CD4-positive, alpha-beta T cell treated with Interleukin-1 beta for 1 hour (primary cell): ENCODE measurements at places on chromosomes 12 and 14.

- no peak for DNase-seq
These were observed 140.2 kb downstream of the NUAK1 start for GRCh38 chr12:105998561-105998960.

- no peak for DNase-seq
These were observed 152.4 kb upstream of the PWP1 start for GRCh38 chr12:107533218-107533617.

DNA sequence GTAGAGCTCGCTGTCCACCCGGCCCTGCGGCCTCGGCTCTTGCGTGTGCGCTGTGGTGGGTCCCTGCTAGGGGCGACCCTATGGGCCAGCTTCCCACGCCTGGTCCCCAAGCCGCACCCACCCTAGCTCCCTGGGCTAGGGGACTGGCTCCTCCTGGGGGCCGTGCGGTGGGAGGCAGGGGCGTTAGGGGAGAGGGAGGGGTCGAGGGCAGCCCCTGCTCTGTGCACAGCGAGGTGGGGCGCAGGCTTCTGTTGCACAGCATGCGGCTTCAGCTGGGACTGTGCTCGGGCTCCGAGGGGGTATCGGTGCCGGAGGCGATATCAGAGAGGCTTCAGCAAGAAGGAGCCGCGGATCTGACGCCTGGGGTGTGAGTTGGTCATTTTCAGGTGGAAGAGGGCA is 86.1 kb downstream of the ALG10 start:
- no peak for DNase-seq

- no peak for DNase-seq
These were observed 463.6 kb upstream of the CCDC196 start for GRCh38 chr14:66022526-66022925.

GRCh38 chr12:2268471-2269286 is 215.9 kb downstream of the CACNA1C start:
- DNase-seq: no peak

DNA sequence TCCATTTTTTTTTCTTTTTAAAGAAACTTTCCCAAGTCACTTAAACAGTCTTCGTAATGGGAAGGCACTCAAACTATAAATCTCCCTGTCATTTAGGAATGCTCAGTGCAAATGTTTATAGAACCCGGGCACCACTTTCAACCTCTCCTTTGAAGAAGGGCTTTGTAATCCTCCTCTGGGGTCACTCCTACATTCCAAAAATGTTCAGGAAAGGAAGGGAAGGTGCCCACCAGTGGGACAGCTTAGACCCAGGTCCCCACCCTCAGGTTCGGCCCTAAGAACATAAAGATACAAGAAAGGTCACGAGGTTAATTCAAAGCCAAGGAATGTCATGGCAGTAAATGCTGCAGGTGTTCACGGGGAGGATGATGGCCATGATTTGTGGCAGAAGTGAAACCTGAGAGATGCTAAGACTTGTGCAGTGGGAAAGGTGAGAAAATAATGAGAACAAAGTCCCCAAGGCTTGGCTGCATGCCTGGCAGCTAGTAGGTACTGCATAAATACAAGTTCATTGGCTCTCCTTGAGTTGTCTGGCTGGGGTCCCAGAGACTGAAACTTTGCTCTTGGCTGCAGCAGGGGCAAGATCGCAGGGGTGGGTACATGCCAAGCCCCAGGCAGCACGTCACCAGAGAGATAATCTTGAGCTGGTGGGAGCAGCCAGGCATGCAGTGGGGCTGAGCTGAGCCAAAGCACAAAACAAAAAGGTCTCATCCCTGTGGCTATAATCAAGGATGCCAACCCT is 21.1 kb downstream of the KRT18 start:
- no peak for DNase-seq

- DNase-seq: no peak
These were observed 62.0 kb upstream of the LMNTD1 start for GRCh38 chr12:25615119-25615518.

GRCh38 chr14:77989441-77989991 is 180.7 kb upstream of the NRXN3 start:
- DNase-seq: no peak

GRCh38 chr12:53965281-53966084 is 7.4 kb upstream of the HOXC11 start:
- no peak for DNase-seq

GRCh38 chr14:60508707-60509437 is at the start of gene SIX6:
Gene SIX6 (plus strand): TSS chr14:60509146. CDS start chr14:60509399, 253 bp downstream.
- no peak for DNase-seq

DNA sequence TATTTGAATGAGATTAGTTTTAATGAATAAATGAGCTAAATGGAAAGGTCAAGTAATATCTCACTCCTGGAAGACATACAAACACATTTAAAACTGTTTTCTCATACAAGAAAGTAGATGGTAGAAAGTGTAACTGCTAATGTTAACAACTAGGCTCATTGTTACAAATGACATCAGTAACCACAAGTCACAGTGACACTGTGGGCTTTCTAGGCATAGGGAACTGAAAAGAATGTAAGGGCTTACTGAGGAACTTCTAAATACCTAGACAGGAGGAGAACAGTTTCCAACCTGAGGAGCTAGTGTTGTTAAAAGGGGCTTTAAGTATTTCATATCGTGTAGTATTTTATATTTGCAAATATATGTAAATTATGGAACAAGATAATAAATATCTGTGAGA is 17.5 kb upstream of the ERGIC2 start:
- no peak for DNase-seq

DNA sequence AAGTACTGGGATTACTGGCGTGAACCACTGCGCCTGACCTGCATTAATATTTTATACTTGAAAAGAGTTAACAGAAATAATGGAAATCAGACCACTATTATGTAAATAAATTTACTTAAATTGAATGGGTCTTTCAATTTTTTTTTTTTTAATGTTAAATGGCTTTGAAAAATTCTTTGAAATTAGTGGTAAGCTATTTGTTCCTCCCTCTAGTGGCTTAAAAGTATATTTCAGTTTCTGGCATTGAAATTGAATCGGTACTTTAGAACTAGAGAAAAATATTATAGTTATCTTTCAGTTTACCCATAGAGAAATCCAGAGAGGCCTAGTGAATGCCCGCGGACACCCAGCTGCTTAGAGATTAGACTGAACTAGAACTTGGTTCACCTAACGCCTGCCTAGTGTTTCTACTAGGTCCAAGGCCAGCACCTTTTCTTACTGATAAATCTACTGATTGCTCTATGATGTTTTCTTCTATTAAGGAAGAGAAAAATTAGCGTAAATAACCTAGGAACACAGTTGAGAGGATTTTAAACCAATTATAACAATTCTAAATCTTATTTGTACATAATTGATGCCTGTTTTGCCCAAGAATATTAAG is 106.5 kb downstream of the EML1 start:
- no peak for DNase-seq

DNA sequence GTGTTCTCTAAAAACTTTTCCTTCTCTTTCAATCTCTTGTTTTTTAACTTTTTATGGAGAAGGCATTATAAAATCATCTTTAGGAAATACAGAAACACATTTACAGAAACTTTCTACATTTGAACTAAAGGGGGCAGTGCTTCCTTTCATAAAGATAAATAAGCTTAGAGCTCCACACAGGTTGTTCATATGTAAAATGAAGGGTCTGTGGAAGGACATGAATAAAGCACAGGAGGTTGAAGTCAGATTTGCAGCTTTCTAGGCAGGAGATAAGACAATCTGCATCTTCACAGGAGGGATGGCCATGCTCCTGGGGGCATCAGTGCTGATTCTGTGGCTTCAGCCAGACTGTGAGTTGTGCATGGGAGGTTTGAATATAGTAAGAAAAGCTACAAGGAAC is 426.0 kb downstream of the DAD1 start:
- peak; percentile 28 for DNase-seq

- no peak for DNase-seq
These were observed 5.8 kb downstream of the MON2 start for GRCh38 chr12:62472472-62472871.

DNA sequence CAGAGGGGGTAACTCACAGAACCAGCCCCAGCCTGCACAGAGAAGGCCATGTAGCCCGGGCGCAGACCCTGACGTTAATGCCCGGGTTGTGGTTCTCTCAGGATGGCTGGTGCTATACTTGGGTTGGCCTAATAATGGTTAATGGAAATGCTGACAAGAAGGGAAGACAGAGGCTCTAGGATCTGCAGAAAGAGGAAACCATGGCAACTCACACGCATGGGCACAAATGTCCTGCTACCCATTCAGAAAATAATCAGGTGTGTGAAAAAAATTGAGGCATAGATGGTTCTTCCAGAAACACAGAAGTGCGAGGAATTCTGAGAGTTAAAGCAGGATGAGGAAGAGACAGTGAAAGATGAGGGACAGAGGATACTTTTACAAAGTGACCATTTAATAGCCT is 33.8 kb downstream of the APPL2 start:
- no peak for DNase-seq

- DNase-seq: no peak
These were observed 133.8 kb upstream of the CLEC14A start for GRCh38 chr14:38389681-38390080.

DNA sequence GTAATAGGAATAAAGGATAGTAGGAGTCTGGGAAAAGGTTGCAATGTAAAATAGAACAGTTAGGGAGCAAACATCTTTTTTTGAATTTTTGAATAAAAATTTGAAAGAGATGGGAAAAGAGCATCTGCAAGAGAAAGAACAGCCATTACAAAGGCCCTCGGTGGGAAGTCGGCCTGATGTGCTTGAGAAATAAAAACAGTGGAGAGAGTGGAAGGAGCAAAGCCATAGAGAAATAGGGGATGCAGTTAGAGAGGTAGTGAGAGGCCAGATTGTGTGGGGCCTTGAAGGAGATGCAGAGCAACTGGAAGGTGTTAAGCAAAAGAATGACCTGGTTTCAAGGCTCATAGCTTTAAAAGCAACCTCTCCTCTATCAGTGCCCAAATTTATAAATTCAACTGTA is 409.8 kb downstream of the RERGL start:
- no peak for DNase-seq

GRCh38 chr14:25430808-25431207 is 380.9 kb upstream of the STXBP6 start:
- DNase-seq: no peak

DNA sequence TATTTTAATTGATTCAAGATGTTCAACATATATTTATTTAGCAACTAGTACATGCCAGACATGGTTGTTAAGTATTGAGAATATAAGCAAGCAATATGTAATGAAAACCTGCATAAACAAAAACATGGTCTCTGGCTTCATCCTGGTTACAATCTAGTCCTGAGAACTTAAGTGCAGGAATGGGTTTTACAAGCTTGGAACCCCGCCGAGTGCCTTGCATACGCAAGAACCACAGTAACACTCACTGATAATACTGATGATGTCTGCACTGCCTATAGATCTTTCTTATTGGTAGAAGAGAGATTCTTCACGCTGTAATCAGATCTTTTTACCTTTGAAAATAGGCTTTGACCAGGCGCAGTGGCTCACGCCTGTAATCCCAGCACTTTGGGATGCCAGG is 22.9 kb upstream of the CALM1 start:
- no peak for DNase-seq

- DNase-seq: no peak
These were observed 94.0 kb downstream of the NAV3 start for GRCh38 chr12:77924703-77925102.

DNA sequence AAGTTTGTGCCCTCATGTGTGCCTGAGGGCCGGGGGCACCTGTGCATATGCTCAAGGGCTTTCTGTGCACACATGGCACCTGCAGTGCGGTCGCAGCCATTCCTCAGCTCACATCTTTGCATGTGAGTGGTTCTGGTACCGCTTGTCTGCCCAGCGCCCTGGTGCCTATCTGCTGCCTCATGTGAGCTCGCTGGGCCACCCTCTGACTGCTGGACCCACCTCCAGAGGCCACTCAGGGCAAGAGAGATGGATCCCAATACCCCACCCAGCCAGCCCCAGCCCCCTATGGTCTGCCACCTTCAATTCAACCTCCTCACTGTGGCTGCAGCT is 5.4 kb upstream of the AMN start:
- no peak for DNase-seq

GRCh38 chr12:105576261-105576660 is 245.8 kb downstream of the C12orf75 start:
- DNase-seq: no peak

GRCh38 chr12:28248555-28249145 is 58.4 kb downstream of the CCDC91 start:
- no peak for DNase-seq

DNA sequence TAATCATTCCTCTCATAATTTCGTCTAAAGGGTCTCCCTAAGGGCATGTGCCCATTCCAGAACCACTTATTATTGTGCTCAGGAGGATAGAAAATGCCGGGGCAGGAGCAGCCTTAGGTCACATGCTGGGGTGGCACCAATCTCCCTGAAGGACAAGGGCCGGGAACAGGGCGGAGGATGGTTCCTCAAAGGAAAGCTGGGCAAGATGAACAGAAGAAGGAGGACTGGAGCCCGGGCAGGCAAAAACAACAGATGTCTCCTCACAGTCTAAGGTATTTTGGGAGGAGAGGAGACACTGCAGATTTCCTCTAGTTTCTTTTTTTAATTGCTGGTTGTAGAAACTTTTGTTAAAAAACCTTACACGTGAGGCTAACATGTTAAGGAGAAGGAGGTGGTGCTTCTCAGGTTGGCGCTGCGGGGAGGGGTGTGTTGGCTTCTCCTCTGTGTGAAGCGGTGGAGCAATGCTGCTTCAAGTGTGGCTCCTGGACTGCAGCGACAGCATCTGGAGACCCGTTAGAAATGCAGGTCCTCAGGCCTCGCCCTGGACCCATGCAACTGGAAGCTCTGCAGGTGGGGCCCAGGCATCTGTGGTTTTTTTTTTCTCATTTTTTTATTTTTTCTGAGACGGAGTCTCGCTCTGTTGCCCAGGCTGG is 164.8 kb downstream of the AACS start:
- no peak for DNase-seq

GRCh38 chr14:92924247-92924646 is 1.3 kb downstream of the CHGA start:
- no peak for DNase-seq

DNA sequence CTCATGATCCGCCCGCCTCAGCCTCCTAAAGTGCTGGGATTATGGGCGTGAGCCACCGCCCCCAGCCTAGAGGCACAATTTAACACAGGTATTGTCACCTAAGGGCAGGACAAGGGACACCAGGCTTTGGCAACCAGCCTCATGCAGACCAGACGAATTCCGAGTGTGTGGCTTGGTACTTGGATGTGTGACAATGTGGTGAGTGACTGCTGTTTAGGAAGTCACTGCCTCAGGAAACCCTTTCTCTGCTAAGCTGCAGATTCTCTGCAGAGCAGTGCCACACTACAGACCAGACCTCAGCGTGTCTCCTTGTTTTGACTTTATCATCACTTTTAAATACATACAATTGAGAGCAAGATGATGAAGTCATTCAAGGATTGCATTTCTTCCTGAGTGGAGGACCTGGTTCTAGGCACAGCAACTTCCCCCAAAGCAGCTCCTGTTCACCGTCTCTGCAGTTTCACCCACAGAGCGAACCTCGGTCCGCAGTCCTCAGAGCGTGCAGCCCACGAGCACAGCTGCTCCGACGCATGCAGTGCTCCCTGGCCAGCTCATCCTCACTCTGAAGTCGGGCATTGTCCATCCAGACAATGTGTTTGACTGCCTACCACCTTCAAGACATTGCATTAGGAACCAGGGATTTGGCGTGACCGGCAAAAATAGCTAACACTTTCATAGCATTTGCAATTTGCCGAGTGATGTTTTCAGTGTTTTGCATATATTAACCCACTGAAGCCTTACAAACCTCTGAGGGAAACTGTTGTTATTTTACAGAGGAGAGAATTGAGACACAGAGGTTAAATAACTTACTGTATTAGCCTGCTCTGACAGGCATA is 235.2 kb downstream of the CHST11 start:
- no peak for DNase-seq

GRCh38 chr14:23645812-23646647 is 9.9 kb downstream of the DHRS2 start:
- no peak for DNase-seq
